ENCODE measurements at places on chromosomes 5 and 9.
A peak's percentile ranks its signal among the peaks of the same experiment; 100 is the strongest.

DNA sequence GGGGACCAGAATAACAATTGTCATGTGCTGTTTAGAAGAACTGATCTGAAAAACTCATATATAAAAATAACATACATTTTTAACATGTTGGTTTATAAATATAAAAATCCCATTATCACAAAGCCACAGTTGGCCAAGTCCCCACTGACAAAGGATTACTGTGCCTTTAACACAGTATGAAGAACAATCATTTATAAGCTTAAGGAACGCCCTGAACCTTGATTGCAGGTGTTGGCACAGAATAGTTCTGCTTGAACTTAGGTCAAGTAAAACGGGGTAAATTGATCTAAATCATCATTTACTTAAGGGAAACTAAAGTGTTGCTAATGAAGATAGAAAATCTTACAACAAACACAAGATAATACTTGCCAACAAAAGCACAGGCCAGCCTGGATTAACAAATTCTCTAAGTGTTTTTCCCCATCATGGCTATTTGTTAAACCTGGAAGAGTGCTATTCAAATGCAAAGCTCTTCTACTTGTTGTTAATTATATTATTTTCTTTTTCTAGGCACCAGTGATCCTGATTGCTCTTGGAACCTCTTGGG, 46.1 kb downstream of the ASTN2 start:
- DNase-seq, result no peak

DNA sequence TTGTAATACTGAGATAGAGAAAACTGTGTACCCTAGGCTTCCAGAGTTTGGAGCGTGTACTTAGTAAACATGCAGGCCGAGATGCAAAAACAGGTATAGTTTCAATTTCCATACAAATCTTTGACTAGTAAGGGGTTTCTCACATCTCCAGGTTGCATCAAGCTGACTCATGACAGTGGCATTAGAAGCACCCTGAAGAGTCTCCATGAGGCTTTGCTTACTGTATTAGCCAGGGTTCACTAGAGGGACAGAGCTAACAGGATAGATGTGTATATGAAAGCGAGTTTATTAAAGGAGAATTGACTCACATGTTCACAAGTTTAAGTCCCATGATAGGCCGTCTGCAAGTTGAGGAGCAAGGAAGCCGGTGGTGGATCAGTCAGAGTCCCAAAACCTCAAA, 275.3 kb upstream of the CDH6 start:
- no peak for DNase-seq

- DNase-seq, result no peak
These were observed 49.0 kb downstream of the FAM78A start for GRCh38 chr9:131227112-131227958.

DNA sequence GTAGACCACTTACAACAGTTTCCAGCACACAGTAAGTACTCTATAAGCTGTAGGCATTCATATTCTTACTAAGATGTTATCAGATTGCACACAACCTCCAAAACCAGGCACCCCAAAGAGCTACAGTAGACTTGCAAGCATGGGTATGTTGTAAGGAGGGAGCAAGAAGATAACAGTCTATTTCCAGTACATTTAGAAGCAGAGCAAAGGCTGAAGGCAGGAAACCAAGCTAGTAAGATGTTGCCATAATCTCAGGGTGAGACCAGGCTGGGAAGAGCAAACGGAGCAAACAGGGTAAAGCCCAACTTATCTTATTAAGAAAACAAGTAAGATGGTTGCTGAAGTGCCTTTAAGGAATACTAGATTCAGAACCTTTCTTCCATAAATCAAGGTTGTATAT, 161.1 kb downstream of the GLIS3 start:
- DNase-seq, result no peak

DNA sequence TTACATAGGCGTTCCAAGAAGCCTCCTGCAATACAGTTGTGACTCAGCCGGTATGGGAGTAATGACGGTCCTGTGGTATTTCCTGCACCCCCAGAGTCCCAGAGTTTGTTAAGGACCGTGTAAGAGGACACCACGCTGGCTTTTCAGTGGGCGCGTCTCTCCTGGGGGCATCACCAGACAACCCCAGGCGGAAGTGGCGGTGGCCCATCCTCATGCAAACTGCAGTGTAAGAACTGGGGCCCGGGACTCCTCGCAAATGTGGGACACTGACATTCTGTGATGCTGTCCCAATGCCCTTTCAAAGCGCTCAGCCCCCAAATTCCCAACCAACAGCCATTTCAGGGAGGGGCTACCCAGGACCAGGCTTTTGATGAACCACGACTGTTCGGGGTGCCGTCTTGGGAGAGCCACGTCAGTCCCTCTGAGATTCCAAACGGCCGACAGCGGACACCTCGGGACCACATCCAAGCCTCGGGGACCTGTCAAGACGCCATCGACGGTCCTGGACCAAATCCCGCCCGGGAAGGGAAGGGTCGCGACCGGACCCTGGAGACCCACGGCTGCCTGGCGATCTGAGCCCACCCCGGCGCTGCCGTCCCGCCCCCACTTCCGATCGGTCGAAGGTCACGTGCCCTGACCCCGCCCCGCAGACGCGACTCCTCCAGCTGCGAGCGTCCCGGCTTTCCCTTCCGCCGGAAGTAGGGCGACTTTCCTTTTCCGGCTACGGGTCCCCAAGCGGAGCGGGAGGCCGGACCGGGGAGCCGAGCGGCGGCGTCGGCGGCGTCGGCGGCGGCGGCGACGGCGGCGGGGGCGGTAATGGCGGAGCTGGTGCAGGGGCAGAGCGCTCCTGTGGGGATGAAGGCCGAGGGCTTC, at the start of gene FUBP3:
Gene FUBP3 (plus strand): TSS at position 713 of the 873 bp plus-strand sequence. CDS start 104 bp downstream, at position 817.
- DNase-seq, result peak; percentile 85

- DNase-seq, result no peak
These were observed 10.4 kb upstream of the SPINK4 start for GRCh38 chr9:33229359-33230114.

DNA sequence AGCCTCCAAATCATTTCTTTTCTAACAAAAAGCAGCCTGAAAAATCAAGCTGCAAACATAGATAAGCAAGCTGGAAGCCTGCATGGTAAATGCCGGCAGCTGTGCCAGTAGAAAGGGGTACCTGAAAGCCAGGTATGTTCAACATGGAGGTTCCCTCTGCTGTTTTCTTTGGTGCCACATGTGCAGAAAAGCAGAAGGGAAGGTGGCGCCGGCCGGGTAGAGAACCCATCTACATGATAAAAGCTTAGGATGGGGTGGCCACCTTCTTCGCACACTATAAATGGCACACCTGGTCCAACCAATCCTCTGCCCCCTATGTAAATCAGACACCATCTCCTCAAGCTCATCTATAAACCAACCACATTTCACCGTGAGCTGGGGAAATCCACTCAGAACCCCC, 268.9 kb upstream of the IRX2 start:
- DNase-seq, result no peak

GRCh38 chr9:89755821-89756220, 151.0 kb downstream of the GADD45G start:
- DNase-seq, result no peak

GRCh38 chr5:79055017-79055416, 14.5 kb downstream of the DMGDH start:
- no peak for DNase-seq

DNA sequence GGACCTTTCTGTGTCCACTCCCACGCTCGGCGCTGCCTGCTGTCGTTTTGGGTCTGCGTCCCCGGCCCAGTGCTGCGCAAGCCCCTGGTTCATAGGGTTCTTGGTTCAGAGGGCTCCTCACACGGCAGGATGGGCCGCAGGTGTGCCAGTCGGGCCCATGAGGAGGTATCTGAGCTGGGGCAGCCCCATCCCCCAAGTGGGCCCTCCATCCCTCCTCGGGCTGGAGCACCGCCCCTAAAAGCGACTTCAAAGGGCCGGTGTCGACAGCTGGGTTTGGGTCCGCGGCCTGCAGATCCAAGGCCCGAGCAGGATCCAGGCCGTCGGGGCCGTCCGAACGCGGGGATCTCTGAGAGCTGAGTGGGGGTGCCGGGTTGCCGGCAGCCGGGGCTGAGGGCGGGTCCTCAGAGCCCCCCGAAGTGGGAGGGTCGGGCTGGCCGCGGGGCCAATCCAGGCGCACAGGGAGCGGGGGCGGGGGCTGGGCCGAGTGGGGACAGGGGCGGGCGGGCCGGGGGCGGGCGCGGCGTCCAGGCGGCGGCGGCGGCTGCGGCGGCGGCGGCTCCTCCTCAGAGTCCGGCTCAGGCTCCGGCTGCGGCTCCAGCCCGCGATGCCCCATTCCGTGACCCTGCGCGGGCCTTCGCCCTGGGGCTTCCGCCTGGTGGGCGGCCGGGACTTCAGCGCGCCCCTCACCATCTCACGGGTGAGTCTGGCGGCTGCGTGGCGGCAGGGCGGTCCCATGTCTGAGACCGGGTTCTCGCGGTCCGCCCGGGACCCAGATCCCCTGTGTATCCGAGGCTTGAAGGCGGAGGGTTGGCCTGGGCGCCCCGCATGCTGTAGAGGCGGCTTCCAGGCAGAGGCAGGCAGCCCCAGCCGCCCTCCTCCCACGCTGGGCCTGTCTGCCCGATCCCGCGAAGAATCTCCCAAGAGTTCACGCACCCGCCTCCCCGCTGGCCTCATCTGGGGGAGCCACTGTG, at the start of gene PDLIM4:
Gene PDLIM4 (plus strand): TSS at position 566 of the 971 bp plus-strand sequence. CDS start 39 bp downstream, at position 605.
- no peak for DNase-seq

- DNase-seq, result no peak
These were observed 58.8 kb downstream of the SYK start for GRCh38 chr9:90860382-90860781.

GRCh38 chr9:6644346-6645104, 1.0 kb downstream of the GLDC start:
- DNase-seq, result no peak

- no peak for DNase-seq
These were observed 18.1 kb upstream of the SMAD5 start for GRCh38 chr5:136114414-136115125.

- no peak for DNase-seq
These were observed 19.6 kb downstream of the INSYN2B start for GRCh38 chr5:169960659-169961058.

GRCh38 chr5:1477341-1477740, 32.1 kb upstream of the SLC6A3 start:
- DNase-seq, result no peak

- DNase-seq, result no peak
These were observed 7.4 kb downstream of the PTPRD start for GRCh38 chr9:10605388-10605787.

GRCh38 chr9:8764051-8764450, 964.5 kb upstream of the DMAC1 start:
- DNase-seq, result no peak

DNA sequence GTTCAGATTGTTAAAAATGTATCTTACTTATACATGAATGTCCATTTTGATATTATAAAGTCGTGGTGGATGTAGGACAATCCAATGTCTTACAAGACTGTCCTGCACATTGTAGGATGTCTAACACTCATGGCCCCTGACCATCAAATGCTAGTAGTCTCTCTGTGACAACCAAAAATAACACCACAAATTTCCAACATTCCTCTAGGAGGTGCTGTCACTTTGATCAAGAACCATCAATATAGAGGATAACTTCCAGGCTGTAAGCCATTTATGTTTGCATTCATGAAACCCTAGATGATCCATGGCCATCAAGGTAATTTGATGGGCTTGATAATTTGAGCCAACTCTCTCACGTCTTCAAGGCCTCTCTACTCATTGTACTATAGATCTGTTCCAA, 20.5 kb upstream of the ZFR start:
- no peak for DNase-seq

DNA sequence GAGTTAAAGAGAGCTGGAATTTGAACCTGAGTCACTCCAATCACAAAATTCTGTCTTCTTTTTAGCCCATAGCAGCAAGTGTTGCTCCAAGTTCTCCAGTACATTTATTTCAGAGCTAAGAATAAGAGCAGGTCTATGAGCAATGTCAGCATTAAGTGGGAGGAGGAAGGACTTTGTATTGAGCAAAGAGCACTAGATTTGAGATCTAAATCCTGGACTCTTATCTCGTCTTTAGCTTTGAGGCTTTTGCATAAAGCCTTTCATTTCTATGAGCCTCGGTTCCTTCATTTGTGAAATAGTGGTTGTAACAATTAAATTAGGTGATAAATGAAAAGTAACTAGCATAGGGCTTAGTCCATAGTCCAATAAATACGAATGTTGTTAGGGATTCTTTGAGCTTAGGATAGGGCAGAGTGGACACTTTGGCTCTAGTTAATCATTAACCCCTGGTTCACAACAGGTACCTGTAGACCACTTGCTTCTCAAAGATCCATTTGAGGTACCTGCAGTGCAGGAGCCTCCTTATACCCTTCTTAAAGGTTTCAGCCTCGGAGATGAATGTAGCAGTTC, 464.1 kb upstream of the KLF4 start:
- DNase-seq, result no peak

DNA sequence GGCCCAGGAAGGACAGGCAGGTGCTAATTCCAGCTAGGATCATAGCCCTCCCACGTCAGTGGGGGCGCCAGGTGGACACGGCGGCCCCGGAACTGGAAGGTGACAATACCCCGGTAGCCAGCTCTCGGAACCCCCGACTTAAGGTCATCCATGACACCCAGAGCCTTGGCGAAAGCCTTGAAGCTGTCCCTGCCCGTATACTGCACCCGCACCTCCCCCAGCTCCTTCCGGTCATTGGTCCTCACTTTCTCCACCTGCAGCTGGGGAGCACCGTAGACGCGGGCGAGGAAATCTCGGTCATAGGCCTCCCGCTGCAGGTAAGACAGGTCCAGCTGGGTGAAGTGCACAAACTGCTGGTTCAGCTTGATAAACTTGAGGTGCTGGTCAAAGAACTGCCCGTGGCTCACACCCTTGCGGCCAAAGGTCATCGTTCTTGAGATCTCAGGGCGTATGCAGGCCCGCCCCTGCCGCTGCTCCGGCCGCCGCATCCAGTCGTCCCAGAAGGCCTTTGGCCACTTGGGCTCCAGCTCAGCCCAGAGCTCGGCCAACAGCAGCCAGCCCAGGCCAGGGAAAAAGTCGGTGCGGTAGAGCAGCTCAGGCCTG, 10.9 kb downstream of the MGAT1 start:
- no peak for DNase-seq

DNA sequence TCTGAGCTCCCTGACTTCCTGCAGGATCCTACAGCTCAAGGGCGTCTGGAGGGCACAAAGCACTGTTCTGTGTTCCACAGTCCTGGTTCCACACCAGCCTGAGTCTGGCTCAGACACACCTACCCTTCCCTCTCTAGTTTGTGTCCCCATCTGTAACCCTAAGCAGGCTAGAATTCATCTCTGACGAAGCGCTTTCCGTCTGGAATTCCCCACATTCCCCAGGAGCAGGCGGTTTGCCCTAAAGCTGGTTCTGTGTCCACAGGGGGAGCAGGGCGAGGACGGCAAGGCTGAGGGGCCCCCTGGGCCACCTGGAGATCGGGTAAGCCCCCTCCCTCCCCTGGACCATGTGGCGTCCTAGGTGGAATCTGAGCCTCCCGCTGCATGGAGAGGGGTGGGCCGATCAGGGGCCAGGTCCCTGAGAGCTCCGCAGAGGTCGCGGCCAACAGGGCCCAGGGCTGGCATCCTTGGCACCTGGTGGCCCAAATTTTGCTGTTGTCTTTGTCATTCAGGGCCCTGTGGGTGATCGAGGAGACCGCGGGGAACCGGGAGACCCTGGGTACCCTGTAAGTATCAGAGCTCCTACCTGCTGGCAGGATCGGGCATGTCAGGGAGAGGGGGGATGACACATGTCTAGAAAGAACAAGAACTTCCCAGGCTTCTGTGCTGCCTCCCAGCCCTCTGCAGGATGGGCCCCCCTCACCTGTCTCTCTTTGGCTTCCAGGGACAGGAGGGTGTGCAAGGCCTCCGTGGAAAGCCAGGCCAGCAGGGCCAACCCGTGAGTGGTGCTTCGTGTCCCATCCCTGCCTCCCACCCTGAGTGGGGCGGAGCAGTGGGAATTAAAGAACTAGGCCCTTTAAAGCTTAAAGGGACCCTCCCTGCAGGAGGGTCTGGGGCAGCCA, 34.5 kb upstream of the ORM1 start:
- DNase-seq, result no peak

- DNase-seq, result no peak
These were observed 141.5 kb downstream of the FSTL4 start for GRCh38 chr5:133470841-133471240.
